ENCODE measurements at places on chromosomes 6 and 20.
A peak's percentile ranks its signal among the peaks of the same experiment; 100 is the strongest.

DNA sequence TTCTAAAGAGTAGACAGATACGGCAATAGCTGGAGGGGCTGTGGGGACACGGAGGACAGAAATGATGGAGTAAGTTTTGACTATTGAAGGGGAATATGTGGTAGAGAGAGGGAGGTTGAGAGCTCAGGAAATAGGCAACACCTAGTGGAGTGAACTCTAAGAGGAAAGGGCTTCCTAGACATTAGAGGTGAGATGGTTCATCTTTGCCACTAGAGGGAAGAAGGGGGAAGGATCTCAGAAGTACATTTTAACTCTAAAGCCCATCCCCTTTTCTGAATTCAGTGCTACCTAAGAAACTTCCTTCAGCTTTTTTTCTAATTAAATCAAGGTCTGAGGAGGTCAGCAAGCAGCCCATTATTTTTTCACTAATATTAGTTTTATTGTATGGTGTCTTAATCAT is 689.4 kb upstream of the MAP3K7 start:
- peak; percentile 11 for DNase-seq

GRCh38 chr6:44740566-44741120 is 353.1 kb downstream of the CDC5L start:
- DNase-seq: peak; percentile 19

GRCh38 chr20:6732001-6732447 is 35.5 kb upstream of the BMP2 start:
- no peak for DNase-seq

DNA sequence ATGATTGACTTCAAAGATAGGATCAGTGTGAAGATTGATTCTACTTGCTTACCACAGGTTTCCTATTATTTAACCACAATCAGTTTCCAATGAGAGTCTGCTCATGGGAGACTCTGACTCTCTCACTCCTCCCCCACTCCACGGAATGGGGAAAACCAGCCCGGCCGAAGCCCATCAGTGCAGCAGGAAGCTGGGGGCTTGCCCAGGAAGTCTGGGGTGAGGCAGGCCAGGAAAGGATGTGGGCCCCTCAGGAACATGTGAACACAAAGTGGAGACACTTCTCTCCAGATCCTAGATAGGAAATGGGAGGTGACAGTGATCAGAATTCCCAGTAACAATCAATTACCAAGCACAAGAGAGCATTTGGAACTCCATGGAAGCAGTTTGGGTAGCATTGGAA is 144.2 kb downstream of the TTLL2 start:
- no peak for DNase-seq

GRCh38 chr20:10171864-10172751 is 46.5 kb upstream of the SNAP25 start:
- DNase-seq: peak; percentile 23

GRCh38 chr6:162627825-162628224 is 99.7 kb downstream of the PRKN start:
- DNase-seq: no peak

DNA sequence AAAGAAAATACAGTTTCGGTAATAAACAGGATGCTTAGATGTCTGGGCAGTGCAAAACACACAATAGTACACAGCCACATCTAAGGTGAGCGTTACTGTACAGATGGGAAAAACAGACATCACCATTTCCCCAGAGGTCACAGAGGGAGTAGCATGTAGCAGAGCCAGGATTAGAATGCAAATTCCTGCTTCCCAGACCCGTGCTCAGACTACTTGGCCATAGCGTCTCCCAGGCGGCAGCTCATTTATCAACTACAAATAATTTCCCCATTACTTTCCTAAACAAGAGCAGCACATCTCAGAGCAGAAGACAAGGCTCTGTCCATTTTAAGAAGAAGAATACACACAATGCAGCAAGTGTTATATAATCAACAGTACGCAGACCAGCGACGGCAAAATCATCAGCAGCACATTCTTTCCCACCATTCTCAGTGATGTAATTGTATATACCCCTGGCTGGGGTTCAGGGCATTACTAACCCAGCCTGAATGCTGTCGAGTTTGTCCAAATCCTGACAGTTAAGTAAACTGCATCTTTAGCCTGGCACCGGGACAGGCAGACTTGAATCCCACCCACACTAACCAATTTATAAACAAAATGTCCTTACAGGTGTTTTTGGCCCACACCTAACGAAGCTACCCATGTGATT is 61.9 kb downstream of the CNKSR3 start:
- DNase-seq: peak; percentile 85
